ENCODE measurements at places on chromosomes 3 and 15.
A peak's percentile ranks its signal among the peaks of the same experiment; 100 is the strongest.

DNA sequence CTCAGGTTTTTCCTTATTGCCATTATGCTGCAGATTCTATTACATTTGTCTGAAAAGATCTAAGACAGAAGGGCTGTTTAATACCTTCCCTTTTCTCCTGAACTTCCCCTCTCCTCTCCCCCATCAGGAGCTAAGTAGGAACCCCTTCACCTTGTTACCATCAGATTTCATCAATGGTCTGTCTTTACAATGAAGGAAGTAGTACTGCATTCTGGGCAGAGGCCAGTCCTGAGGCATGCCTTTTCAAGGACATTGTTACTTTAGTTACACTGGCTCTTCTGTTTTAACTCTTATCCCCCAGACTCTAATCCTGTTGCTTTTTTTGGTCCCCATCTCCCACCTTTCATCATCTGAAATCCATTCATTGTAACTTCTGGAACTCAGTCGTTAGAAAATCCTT is 8.1 kb downstream of the CTNNB1 start:
- no peak for DNase-seq

- no peak for DNase-seq
Measured at GRCh38 chr3:32334675-32335074, 57.0 kb upstream of the CMTM7 start.

DNA sequence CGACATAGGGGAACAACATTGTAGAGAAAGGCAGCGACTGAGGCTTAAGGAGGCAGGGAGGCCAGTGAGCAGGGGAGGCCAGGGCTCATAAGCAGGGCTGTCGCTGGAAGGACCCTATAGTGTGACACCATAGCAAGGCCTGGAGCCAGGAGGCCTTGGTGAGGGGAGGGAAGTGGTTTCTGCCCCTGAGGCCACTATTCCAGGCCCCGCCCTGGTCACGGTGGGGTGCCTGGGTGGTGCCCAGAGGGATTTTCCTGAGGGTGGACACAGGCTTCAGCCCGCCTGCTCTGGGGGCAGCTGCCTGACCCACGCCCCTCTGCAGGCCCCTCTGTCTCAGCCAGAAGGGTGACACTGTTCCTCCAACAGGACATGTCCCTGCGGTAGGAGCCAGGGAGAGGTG is 147.8 kb upstream of the IQSEC1 start:
- no peak for DNase-seq

GRCh38 chr3:72126441-72127223 is 341.7 kb upstream of the PROK2 start:
- no peak for DNase-seq

DNA sequence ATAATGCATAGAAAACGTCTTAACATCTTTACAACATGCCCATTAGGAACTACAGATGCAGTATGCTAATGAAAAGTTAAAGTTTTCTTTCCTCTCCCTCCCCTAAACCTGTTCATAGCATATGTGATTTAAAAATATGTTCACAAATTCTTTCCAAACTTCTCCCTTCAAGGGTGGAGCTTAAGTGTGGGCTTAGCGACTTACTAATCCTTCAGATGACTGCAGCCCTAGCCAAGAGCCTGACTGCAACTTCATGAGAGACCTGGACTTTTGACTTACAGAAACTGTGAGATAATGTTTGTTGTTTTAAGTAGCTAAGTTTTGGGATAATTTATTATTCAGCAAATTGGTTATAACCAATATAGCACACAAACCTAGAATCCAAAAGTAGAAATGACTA is 22.0 kb upstream of the ANXA2 start:
- peak; percentile 37 for DNase-seq

GRCh38 chr3:188711881-188712247 is 459.9 kb upstream of the TPRG1 start:
- DNase-seq, result peak; percentile 7

GRCh38 chr3:103894162-103894822 is 1459.5 kb downstream of the ZPLD1 start:
- DNase-seq, result no peak

- DNase-seq, result no peak
Measured at GRCh38 chr3:52454250-52454937, 553 bp upstream of the TNNC1 start.

- peak; percentile 74 for DNase-seq
Measured at GRCh38 chr15:49060710-49061495, 14.7 kb upstream of the SECISBP2L start.

DNA sequence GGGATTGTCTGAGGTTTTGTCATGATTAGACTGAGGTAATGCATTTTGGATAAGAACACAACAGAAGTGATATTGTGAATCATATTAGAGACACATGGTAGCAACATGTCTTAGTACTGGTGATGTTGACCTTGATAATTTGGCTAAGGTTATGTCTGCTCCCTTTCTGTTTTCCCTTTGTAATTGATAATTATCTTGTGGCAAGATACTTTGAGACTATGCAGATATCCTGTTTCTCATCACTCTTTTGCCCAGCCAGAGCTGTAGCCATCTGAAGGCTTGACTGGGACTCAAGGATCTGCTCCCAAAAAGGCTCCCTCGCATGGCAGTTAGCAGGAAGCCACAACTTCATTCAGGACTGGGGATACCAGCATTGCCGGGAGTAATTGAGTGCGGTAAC is 35.3 kb upstream of the LARS2 start:
- no peak for DNase-seq

DNA sequence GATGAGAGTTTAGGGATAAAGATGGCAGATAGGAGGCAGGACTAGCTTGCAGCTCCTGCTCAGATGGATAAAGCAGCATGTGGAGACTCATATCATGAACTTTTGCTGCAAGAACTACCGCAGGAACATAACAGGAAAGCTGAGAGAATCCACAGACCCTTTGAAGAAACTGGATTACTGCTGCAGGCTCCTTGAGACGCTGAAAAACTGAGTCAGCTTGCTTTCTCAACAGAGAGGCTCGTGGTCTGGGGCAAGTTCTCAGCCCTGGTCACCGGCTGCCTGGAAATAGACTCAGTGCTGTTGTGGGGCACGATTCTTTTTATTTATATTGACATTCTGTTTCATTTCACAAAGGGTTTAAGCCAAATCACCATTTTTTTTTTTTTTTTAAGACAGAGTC is 28.8 kb upstream of the TRIM59 start:
- peak; percentile 37 for DNase-seq

- DNase-seq, result peak; percentile 23
Measured at GRCh38 chr3:172846706-172847105, 96.2 kb downstream of the ECT2 start.

GRCh38 chr3:148992027-148992634 is 791 bp downstream of the GYG1 start:
- DNase-seq, result peak; percentile 47

GRCh38 chr15:75835990-75836958 is 7.0 kb upstream of the UBE2Q2 start:
- no peak for DNase-seq

DNA sequence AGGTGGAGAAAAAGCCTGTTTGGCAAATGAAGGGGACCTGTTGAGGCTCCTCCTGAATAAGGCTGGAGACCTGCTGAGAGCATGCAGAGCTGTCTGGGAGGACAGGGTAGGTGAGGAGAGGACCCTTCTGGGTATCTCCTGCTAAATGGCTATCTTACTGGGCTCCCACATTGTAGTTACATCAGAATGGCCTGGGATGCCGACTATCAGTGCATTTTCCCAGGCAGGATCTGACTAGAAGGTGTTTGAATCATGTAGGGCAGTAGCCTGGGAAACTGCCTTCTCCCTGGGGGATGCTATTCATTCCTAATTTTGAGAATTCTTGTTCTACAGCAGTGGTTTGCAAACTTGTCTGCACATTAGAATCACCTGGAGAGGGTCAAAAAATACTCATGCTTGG is 631 bp downstream of the AGBL1 start:
- no peak for DNase-seq

DNA sequence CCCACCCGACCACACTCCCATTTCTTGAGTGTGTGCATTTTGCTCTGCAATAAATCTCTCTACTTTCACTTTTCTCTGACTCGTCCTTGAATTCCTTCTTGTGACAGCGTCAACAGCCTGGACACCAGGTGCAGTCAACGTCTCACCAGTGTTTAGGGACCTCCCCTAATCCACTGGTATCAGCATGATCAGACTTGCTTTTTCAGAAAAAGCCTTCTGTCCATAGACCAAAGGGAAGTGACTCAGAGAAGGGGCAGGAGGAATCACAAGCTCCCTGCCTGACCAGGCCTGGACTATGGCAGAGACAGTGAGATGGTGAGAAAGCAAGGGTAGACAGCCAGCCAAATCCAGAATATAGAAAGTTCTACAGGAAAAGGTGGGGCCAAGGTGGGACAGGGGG is 15.5 kb downstream of the CCR5 start:
- DNase-seq, result peak; percentile 72

GRCh38 chr3:152253514-152253913 is 15.2 kb upstream of the MBNL1 start:
- DNase-seq, result no peak

DNA sequence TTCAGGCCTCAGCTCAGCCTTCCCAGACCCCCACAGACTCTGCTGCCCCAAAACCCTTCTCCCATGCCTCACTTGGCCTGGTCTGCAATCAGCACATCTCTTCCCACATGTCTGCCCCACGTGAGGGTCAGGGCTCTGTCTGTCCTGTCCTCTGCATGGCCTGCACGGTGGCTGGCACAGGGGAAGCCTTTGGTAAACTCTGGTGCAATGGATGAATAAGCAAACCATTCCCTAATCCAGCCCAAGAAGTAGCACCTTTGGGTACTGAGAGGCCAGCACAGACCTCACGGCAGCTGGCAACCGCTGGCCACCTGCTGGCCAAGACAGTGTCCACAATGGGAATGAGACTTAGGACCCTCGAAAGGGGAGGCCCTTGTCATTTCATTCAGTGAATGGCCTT is 27.7 kb downstream of the ABTB1 start:
- DNase-seq, result no peak

- no peak for DNase-seq
Measured at GRCh38 chr3:129505341-129505740, 23.1 kb upstream of the RHO start.

DNA sequence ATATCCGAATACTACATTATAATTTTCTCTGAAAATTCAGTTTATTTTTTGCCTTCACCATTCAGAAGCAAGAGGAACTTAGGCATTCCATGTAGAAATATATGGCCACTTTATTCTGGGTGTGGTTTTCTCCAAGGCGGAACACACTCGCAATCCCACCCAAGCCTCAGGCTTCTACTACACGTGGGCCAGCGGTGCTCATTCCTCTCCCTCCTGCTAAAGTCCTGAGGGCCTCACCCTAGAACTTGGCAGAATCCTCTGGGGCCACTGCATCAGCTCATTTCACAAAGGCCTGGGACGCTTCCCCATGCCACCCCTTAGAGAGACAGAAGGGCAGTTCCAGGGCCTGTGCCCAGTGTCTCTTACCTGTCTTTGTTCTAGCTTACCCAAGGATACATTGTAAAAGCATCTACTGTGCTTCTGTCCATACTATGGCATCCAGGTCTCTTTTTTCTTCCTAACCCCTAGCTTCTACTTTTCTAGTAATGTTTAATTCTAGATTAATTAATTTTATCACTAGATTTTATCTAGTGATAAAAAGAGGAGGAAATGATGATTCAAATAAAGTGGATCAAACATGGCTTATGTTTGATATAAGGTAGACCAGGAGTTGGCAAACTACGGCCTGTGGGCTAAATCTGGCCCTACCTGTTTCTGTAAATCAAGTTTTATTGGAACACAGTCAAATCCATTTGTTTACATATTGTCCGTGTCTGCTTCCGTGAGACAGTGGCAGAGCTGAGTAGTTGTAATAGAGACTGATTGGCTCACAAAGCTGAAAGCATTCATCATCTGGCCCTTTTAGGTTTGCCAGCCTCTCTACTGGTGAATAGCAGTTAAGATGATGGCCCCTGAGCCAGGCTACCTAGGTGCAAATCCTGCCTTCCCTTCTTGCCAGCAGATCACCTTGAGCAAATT is 29.8 kb downstream of the LARS2 start:
- DNase-seq, result no peak

GRCh38 chr15:82625136-82625535 is 22.0 kb downstream of the CPEB1 start:
- peak; percentile 39 for DNase-seq

GRCh38 chr15:96747291-96747690 is 416.8 kb downstream of the NR2F2 start:
- no peak for DNase-seq

GRCh38 chr3:138944929-138945708 is 1.8 kb downstream of the FOXL2 start:
- no peak for DNase-seq

DNA sequence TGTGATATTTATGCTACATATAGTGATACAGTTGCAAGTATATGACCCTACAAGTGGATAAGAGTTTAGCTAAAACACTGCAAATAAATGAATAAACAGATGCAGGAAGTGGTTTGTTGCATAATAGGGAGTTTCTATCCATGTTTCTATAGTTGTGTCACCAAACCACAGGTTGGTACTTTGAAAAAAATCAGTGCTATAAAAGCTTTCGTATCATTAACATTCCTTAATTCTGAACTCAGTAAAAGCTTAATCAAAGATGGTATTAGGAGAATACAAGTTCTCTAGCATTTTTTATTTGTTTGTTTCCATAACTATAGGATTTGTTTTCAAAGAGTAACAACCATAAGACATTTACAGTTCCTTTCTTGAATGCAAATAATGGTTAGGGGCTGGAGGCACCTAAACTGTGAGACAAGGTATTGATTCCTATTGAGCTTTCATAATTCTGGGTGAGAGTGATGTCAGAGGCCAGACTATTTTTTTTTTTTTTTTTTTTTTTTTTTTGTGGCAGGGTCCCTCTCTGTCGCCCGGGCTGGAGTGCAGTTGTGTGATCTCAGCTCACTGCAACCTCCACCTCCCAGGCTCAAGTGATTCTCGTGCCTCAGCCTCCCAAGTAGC is 29.6 kb downstream of the CPOX start:
- DNase-seq, result peak; percentile 72

DNA sequence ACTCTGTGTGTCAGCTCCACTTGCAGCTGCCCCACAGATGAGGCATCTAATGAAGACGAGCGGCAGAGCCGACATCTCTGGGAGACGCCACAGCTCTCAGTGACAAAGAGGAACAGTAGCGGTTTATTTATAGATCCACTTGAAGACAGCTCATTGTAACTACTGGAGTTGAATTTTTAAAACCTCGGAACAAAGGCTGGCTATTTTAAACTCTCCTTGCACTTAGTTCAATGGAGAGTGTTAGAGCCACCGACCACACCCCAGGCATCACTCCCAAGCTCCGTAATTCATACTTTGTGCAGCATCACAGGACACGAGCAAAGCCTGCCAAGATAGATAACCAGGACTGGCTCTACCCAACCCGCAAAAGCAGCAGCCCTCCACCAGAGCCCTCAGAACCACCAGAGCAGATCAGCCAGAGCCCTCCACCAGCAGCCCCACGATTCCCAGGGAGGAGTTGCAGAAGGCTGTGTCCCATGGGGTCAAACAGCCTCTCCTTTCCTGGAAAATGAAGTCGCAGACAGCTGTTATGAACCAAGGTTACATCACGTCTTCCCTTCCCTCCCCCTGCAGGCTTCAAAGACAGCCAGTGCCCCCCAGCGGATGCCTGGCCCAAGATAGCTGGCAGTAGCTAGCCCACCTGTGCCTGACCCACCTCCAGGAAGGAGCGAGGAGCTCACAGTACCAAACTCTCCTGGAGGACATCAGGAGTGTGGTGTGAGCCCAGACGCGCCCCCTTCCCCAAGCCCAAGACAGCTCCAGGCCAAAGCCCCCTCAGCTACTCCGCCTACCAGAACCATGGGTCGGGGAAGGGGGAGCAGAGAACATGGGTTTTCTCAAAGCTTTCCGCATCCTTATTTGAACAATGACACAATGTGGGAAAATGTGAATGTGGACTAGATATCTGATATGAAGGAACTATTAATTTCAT is 45.7 kb downstream of the POC1A start:
- DNase-seq, result no peak

- no peak for DNase-seq
Measured at GRCh38 chr3:18241837-18242236, 183.3 kb downstream of the SATB1 start.

- peak; percentile 67 for DNase-seq
Measured at GRCh38 chr3:105365391-105366325, 1.1 kb upstream of the ALCAM start.

Data from EL (cell line).